Tibial nerve (tissue), 4 donors: ENCODE measurements at places on chromosomes 13 and 19.

GRCh38 chr19:913080-913748 is at the start of gene R3HDM4:
Gene R3HDM4 (minus strand): TSS chr19:913219. CDS start chr19:913157, 62 bp downstream.
- peak; percentile 68 for DNase-seq

DNA sequence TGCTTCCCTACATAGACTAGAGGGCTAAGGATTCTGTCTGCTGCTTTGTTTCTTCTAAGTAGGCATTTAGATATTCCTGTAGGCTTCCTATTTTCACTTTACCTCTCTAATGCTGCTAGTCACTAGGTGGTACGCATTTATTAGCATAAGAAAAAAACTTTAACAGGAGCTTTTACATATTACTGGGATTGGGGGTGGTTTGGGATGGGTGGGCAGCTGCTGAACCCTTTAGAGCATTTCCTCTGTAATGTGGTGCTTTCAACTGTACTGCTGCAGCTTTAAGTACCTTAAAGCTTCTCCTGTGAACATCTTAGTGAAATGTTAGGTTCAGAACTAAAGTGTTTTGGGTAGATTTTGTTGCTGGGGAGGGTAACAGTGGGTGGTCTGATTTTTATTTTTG is 92.6 kb downstream of the ZNF486 start:
- no peak for DNase-seq

GRCh38 chr19:28454083-28454482 is 758.9 kb downstream of the UQCRFS1 start:
- DNase-seq, result no peak

GRCh38 chr19:40610396-40611064 is 9.4 kb downstream of the LTBP4 start:
- DNase-seq, result no peak

DNA sequence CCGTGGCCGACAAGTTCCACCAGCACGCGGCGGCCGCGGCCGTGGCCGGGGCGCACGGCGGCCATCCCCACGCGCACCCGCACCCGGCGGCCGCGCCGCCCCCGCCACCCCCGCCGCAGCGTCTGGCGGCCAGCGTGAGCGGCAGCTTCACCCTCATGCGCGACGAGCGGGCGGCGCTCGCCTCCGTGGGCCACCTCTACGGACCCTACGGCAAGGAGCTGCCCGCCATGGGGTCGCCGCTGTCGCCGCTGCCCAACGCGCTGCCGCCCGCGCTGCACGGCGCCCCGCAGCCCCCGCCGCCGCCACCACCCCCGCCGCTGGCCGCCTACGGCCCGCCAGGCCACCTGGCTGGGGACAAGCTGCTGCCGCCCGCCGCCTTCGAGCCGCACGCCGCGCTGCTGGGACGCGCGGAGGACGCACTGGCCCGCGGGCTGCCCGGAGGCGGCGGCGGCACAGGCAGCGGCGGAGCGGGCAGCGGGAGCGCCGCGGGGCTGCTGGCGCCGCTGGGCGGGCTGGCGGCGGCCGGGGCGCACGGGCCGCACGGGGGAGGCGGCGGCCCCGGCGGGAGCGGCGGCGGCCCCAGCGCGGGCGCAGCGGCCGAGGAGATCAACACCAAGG is 821 bp downstream of the ONECUT3 start:
- no peak for DNase-seq

GRCh38 chr13:25153736-25154135 is 18.4 kb downstream of the AMER2 start:
- DNase-seq, result no peak

DNA sequence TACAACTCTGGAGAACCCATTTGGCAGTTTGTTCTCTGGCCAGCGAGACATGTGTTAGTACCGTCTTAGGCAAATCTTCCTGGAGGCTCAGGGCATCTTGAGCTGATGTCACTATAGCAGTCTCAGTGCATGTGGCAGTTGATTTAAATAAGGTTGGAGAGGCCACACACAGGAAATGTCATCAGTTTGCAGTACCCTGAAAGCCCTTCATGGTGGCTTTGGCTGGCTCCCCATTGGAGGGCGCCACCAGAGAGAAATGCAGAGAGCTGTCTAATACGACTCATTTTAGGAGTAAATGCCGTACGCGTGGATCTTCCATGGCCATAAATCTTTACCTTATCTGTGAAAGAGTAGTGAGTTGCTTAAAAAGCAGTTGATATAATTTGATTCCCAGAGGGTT is 163.1 kb downstream of the STK24 start:
- DNase-seq, result no peak

DNA sequence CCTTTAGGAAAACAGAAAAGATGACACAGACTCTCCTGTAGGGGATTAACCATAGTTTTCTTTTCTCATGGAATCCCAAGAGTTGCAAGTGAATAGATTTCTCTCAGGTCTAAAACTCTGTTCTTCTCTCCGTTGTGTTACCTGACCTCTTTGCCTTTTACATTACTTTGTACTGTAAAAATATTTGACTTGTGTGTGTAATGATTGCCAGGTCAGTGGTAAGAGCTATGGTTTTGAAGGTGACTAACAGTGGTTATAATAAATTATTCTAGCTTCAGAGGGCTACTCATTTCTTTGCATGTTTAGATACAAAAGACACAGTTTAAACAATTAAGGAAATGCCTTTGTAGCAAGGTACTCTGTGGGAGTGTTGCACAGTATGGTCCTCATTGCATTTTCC is 23.0 kb upstream of the PSG2 start:
- no peak for DNase-seq

DNA sequence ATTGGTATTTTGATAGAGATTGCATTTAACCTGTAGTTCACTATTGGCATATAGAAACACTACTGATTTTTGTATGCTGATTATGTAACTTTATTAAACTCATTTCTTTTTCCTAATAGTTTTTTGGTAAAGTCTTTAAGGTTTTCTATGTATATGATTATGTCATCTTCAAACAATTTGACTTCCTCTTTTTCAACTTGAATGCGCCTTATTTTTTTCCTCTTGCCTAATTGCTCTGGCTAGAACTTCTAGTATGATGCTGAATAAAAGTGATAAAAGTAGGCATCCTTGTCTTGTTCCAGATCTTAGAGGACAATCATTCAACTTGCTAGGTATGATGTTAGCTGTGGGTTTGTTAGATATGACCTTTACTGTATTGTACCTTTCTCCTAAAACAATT is 1034.9 kb downstream of the PCDH9 start:
- DNase-seq, result no peak

DNA sequence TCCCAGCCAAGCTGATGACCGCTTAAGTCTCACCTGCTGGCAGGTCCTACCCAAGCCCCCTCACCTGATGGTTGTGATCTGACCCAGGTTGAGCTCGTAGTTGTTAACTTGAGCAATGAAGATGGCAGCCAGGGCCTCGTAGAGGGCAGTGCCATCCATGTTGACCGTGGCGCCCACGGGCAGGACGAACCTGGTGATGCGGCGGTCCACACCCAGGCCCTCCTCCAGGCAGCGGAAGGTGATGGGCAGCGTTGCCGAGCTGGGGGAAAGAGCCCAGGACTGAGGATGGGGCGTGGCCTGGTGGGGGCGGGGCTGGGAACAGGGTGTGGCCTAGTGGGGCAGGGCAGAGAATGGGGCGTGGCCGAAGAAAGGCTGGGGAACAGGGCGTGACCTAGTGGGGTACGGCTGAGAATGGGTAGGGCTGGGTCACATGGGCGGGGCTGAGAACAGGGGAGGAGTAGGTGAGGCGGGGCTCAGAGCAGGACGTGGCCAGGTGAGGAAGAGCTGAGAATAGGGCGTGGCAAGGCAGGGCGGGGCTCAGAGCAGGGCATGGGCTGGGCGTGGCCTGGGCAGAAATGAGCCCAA is 12.9 kb downstream of the OR7C2 start:
- no peak for DNase-seq

- DNase-seq, result no peak
Measured at GRCh38 chr13:85717921-85718320, 81.3 kb downstream of the SLITRK6 start.

DNA sequence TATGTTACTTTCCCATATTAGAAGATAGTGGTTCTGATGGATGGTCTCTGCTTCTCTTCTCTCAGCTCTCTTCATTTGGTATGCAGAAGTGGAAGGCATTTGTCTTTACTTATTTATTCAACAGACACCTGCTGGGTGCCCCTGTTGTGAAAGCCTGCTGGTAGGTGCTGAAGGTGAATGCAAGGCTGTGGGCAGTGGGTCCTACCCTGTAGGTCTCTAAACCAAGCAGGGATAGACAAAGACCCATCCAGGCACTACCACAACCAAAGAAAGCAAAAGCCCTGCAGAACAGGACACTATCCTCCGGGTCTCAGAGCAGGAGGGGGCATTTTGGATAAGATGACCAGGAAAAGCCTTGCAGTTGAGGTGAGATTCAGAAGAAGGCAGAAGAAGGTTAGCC is 106.1 kb downstream of the STARD13 start:
- DNase-seq, result no peak

- no peak for DNase-seq
Measured at GRCh38 chr19:4957981-4958380, 10.9 kb upstream of the KDM4B start.

GRCh38 chr19:18869023-18869618 is 26.8 kb downstream of the CERS1 start:
- no peak for DNase-seq

DNA sequence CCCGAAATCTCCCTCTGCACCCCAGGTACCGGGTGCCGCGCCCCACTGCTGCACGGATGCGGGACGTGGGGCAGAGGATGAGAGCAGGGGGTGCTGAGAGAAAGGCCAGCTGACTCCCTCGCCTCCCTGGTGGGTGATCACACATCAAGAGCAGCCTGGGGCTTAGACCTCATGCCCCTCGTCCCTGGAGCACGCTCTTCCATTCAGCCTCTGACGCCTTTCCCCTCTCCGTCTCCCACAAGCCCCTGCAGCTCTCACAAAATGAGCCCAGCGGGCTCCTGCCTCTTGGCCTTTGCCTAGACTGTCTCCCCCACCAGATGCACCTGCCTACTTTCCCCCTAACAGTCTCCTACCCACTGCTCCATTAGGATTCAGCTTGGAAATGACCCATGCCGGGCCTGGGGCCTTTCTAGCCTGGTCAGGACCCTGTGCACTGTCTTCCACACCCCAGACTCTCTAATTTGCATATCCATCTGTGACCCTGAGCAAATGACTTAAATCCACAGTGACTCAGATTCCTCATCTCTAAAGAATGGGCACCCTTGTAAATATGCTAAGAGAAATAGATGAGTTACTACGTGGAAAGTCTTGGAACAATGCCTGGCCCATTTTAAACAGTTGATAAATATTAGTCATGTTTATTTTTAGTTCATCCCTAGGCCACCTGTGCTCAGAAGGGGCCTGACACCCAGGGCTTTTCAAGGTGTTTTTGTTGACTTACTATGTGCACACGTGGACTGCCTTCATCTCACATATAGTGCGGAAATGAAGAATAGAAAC is 582 bp upstream of the PTPRH start:
- no peak for DNase-seq

GRCh38 chr13:44229371-44230030 is 144.1 kb upstream of the SERP2 start:
- DNase-seq, result no peak

- no peak for DNase-seq
Measured at GRCh38 chr13:113635048-113635420, 23.0 kb downstream of the ATP4B start.

DNA sequence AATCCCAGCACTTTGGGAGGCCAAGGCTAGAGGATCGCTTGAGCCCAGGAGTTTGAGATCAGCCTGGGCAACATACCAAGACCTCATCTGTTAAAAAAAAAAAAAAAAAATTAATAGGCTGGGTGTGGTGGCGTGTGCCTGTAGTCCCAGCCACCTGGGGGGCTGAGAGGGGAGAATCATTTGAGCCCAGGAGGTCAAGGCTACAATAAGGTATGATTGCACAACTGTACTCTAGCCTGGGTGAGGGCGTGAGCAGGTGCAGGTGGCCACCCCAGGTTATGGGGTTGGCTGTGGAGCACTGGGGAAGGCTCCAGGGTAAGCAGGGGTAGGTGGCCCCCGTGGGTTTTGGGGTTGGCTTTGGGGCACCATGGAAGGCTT is 33.9 kb downstream of the MCF2L start:
- no peak for DNase-seq

DNA sequence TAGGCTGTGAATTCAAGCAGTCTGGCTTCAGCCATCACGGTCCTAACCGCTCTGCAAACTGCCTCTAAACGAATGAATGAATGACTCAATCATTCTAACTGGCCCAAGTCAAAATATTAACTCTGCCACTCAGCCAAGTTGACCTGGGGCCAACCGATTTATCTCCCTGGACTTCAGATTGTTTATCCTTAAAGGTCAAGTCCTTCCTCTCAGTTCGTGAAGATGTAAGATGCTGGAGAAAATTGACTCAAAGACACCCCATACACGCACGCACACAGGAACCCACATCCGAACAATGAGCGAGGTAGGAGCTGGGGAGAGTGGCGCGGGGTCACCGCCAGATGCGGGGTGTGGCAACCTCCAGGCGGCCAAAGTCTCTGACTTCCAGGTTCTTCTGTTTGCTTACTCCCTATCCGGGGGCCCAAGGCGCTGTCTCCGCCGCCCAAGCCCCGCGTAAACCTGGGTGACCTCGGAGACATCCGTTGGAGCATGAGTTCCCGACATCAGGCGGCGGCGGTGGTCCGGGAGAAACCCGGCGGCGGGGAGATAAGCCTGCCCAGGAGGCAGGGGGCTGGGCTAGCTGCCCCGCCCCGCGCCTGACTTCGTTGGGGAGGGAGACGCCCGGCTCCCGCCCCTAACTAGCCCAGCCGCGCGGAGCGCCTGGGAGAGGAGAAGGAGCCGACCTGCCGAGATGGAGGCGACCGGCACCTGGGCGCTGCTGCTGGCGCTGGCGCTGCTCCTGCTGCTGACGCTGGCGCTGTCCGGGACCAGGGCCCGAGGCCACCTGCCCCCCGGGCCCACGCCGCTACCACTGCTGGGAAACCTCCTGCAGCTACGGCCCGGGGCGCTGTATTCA is at the start of gene CYP2S1:
CYP2S1 (plus strand) TSS at position 646 of the 856 bp plus-strand sequence; CDS start at position 692, 46 bp downstream.
- DNase-seq, result no peak

DNA sequence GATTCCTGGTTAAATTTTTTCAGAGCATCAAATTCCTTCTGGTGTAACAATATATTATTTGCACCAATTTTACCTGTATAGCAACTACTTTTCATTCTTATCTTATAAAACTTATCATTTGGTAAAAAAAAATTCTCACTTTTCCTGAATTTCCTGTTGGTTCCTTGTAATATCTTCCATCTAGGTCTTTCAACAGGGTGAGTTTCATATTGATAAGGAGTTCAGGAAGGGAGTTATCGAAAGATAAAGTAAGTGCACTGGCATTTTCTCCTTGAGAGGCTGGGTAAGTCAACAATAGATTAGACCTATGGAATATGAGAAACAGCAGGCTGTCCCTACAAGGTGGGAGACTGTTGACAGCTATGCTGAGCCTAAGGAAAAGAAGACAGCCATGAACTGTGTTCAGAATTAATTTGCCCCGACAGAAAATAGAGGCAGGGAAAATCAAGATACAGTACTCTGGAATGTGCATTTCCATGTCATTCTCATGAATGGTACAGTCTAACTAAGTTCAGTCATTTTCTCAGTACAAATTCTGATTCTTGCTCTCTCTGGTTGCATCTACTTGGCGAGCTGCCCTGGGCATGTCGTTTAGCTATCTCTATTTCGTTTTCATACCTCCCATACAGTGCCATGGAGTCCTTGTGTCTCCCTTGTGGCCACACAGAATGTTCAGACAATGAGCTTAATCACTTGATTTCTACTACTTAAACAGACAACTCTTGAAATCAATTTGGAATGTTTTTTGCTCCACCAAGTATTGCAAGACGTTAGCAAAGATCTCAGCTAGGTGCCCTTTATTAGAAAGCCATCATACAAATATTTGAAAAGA is 9.9 kb downstream of the IGFL1 start:
- DNase-seq, result no peak

- no peak for DNase-seq
Measured at GRCh38 chr13:31018511-31018910, 86.1 kb downstream of the TEX26 start.
